ENCODE measurements at places on chromosomes 4 and X.
A peak's percentile ranks its signal among the peaks of the same experiment; 100 is the strongest.

- no peak for DNase-seq
These were observed 928.1 kb downstream of the FAT4 start for GRCh38 chr4:126242679-126243390.

- DNase-seq: no peak
These were observed 132.0 kb downstream of the ATG4A start for GRCh38 chrX:108223585-108223984.

DNA sequence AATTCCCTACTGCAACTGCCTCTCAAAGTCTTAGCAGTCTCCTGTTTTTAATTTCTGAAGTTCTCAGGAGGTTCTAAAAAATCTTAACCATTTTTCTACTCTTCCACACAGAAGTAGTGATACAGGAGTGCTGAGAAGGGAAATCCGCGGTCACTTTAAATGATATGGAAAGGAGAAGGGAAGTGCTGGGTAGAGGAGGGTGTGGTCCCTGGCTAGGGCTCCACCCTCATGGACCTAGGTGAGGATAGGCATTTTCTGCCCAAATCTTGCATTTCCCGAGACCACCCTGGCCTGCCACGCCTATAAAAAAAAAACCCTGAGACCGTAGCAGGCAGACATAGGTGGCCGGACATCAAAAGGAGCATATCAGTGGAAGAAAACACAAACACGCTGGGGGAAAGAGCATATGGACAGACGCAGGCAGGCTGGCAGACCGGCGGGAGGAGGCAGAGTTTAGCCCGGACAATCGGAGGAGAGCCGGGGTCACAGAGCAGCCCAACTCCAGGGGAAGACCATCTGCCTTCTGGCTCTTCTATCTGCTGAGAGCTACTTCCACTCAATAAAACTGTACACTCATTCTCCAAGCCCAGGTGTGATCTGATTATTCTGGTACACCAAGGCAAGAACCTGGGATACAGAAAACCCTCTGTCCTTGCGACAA is 85.7 kb downstream of the POU3F4 start:
- no peak for DNase-seq

DNA sequence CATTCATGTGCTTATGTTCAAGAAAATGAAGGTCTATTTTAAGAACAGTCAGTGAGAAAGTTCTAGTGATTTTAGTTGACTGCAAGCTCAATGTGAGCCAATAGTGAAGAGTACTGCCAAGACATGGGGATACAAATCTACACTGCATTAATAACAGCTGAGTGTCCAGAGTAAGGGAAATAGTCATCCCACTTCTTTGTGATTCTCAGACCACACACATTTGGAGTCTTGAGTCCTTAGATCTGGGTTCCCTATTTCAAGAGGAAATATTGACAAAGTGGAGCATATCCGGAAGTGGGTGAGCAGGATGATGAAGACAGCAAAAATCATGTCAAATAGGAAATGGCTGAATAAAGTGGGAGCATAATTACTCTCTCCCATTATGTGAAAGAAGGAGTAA is 171.1 kb downstream of the LARP7 start:
- peak; percentile 45 for DNase-seq

DNA sequence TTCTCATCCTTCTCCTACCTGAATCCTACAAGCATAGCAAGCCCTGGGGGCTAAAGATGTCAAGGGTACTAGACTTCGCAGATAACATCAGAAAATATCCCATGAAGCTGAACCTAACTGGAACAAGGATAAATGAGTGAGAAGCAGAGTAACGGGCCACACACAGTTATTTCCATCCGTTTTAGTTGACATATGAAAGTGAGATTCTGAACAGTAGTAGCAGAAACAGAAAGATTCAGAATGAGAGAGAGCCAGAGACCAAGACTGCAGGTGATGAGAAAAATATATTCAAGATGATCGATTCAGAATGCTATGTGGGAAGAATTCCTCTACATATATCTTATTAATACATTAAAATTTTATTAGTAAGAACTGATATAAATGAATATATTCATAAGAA is 165.1 kb downstream of the TSPAN5 start:
- DNase-seq: no peak

DNA sequence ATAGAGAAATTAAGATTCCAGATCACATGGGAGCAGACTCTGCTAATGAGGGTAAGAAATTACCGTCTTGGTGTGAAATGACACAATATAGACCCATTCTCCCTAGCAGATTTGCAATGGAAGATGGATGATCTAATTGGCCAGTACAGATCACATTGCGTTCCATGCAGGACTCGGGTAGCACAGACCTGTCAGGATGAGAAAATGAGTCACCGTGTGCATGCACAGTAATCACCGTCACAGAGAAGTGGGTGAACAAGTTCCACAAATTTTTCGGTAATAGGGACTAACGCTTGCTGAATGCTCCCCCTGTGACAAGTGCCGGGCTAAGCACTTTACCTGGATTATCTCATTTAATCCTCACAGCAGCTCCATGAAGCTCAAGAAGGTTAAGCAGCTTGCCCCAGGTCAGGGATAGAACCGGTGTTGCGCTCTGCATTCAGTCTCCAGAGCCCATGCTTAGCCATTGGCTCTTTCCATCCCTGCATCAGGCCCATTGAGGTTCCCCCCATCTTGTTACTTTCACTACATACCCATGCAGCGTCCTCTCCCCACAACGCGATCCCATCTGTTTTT is 375.6 kb downstream of the FBXW7 start:
- DNase-seq: no peak

- DNase-seq: no peak
These were observed 36.9 kb upstream of the GDPD2 start for GRCh38 chrX:70386235-70386634.

DNA sequence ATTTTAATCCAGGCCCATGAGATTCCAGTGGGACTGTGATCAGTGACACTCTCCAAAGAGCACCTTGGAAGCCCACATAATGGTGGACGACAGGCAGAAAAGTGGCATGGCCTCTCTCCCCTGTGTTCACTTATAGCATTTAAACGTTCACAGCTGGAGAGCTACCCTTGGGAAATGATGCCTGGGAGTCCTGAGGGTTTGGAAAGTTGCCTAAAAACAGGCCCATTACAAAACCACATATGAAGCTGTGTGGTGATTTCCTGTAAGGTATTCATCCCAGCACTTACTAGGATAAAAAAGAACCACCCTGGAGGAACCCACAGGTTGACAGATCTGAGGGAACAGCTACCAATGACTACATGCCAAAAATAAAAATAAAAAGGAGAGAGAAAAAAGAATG is 193.2 kb downstream of the RASL11B start:
- no peak for DNase-seq

DNA sequence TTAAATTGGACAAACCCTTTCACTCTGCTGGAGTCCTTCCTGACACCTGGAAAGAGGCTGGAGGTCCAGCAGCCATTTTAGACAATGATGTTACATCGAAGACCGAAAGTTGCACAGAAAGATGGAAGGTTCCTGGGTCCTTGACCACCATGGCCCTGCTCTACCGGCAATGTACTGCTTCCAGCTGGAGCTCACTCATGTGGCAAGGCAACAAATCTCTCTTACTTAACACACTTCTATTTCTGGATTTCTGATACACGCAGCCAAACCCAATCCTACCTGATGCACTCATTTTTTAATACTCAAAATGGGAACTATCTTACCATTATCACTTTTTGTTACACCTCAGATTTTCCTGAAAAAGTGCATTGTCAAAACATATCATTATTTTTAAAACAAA is 33.1 kb downstream of the DMD start:
- DNase-seq: no peak

DNA sequence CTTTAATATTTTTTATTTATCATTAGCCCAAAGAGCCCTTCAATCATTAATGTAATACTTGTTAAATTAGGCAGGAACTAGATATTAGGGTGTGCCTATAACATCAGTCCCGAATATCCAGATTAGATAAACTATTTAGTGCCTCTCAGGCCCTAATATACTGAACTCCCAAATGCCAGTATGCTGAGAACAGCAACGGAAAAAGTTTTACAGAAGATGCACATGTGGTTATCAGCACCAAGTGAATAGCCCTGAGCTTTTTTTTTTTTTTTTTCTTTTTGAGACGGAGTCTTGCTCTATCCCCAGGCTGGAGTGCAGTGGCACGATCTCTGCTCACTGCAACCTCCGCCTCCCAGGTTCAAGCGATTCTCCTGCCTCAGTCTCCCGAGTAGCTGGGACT is 13.0 kb upstream of the ELF2 start:
- no peak for DNase-seq

DNA sequence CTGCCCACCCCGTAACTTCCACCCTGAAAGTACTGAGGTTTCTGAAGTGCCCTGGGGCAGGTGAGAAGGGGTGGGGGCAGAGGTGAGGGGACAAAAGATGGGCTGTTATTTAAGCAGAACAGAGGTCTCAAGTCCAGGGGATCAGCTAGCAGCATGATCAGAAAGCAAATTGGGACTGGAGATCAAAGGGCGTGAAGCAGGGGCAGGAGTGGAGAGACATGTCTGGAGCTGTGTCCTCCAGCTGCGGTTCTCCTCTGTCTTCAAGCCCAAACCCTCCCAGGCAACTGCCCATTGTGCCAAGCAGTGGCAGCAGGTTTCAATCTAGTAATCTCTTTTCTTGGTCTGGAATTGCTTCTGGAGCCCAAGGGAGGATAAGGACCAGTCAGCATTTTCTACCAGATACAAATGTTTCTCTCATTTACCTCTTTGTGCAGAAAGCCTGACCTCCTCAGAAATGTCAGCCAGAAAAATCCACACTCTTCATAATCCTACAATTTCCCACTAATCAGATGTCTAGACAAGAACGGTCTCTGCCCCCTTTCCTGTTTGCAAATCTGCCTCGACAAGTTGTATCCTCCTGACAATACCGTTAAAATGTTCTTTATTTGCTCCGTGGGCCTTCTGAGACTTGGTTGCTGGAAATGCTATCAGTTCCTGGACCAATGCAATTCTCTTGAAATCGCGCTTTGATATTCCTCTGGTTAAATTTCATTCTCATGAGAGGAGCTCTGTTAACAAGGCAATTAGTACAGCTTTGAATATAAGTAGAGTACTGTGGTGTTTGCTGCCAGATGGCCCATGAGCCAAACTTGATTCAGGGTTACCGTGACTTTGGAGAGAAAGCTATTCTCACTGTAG is 23.2 kb upstream of the RASL11B start:
- DNase-seq: no peak

GRCh38 chrX:70172964-70173363 is 4.3 kb upstream of the DGAT2L6 start:
- DNase-seq: no peak

GRCh38 chr4:158197194-158197776 is 13.0 kb upstream of the TMEM144 start:
- DNase-seq: no peak

Measured in suppressor macrophage (primary cell).